ENCODE measurements at places on chromosomes 12 and 14.
A peak's percentile ranks its signal among the peaks of the same experiment; 100 is the strongest.

GRCh38 chr14:104237651-104238423 lies 99.5 kb downstream of the KIF26A start:
- no peak for DNase-seq

- peak; percentile 68 for DNase-seq
These were observed 1.5 kb upstream of the NTS start for GRCh38 chr12:85872497-85873091.

- no peak for DNase-seq
These were observed 26.0 kb downstream of the ZFHX2 start for GRCh38 chr14:23525611-23526010.

DNA sequence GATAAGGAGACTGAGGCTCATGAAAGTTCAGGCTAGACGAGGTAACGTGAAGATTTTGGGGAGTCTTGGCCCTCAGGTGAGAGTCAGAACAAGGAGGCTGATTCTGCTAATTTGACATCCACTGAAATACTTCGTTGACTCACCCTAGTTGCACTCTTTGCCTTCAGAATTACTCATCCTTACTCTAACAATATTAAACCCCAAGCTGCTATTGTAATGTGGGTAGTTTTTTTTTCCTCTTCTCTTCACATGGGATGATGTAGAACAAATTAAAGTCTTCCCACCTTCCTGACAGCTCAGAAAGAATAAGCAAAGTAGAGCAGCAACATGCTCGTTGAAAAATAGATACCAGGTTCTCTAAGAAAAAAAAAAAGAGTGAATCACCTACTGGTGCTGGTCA lies 22.0 kb upstream of the SRRM4 start:
- no peak for DNase-seq
